ENCODE measurements at places on chromosomes 16 and 17.

- DNase-seq = peak; percentile 19
Observed at GRCh38 chr17:40190197-40191021, 13.1 kb downstream of the RAPGEFL1 start.

DNA sequence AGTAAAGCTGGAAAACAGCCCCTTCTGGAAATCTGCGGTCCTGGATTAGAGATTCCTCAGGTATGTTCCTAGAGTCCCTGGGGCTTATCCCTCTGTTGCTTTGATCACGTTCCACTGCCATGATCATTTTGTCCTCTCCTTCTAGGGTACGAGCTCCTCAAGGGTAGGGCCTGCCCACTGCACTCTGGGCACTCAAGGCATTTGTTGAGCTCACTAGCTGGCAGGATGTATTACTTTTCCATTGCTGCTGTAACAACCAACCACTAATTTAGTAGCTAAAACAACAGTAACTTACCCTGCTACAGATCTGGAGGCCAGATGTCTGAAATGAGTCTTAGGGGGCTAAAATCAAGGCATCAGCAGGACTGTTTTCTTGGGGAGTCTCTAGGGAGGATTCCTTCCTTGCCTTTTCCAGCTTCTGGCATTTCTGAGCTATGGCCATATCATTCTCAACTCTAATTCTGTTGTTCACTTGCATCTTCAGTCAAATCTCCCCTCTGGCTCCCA is 65.7 kb downstream of the ARSG start:
- peak; percentile 19 for DNase-seq

DNA sequence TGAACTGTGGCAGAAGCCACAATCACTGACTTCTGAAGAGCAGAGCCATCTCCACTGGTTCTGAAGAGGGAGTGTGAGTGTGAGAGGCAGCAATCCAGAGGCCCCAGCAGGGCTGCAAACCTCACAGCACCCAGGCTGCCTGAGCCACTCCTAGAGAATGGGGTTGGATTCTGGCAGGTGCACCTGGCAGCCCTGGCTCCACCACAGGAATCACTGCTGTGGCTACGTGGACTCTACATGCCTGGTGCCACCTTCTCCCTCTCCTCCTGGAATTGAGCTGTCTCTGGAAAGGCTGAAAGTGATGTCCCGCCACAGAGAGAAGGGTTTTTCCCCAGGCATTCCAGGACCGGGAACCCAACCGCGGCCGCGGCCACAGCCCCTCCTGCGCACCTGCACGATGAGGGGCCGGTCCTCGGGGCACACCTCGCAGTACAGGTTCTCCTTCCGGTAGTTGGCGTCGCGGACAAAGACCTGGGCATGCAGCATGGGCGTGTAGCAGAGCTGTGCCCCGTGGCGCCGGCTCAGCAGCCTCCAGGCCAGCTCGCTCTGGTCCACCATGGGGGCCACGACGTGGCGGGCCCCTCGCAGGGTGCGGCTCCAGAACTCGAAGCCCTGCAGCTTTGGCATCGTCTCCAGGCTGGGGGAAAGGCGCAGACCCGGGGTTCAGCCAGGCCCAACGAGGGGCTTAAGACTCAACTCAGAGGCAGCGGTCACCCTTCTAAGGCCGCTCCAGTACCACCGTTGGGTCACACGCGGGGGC is 991 bp downstream of the DUS1L start:
- no peak for DNase-seq

- no peak for DNase-seq
Observed at GRCh38 chr16:24499193-24499814, 40.1 kb upstream of the RBBP6 start.

GRCh38 chr17:82884341-82884969 is 44.6 kb upstream of the ZNF750 start:
- no peak for DNase-seq

DNA sequence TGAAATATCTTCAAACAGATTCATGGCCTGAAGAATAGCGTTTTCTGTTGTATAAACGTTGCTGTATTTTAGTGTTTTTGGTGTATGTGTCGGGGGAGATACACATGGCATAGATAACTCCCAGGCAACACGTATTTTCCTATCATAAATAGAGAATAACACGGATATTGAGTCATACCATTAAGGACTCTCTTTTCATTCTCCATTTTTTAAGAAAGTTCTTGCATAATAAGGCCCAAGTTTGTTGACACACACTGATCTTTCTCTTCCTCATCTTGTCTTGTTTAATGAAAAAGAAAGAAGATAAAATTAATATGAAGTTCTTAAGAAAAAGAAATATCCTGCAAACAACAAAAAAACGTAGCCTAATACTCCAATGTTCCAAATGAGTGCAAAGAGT is 13.4 kb downstream of the ABCA8 start:
- DNase-seq = no peak

- no peak for DNase-seq
Observed at GRCh38 chr17:76561799-76562268, 22.0 kb downstream of the PRCD start.

DNA sequence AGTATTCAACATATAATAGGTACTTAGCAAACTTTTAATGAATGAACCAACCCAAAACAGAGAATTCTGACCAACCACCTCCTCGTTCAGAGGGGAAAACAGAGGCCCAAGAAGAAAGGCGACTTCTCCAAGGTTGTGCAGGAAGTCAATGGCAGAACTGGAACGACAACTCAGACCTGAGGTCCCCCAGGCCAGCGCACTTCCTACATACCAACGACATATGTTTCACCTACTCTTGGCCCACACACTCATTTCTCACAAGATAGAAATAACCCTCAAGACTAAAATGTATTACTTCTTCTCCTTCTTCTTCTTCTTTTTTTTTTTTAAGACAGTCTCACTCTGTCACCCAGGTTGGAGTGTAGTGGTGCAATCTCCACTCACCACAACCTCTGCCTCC is 14.4 kb downstream of the CHCT1 start:
- DNase-seq = no peak

DNA sequence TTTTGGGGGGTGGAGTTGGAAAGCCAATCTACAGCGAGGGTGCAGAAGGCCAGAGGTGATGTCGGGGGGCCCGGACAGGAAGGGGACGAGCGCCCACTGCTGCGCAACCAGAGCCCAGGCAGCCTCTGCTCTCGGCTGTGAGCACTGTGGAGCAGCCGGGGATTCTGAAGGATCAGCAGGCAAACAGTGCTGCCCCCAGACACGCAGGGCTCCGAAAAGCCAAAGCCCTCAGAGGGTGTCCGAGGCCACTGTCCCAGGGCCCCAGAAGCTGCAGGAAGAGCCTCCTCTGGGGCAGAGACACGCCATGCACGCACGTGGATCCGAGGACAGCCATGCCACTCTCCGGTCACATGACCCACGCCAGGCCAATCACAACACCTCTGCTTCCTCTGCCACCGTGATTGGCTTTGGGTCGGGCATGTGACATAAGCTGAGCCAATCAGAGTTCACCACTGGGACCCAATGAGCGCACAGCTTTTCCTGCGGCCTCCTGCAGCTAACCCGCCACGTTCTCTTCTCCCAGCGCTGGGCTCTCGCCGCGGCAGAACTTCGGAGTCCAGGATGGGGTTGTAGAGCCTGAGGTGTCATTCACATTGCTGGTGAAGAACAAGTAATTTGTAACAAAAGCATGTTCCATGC is 40.7 kb downstream of the ACTG1 start:
- peak; percentile 36 for DNase-seq

GRCh38 chr16:3283543-3284447 is 504 bp downstream of the ZNF263 start:
- no peak for DNase-seq

Data from CD4-positive, alpha-beta T cell treated with Interleukin-4 for 1 hour (primary cell).